Inflammatory macrophage treated with lipopolysaccharide for 1 hour (primary cell): ENCODE measurements at places on chromosomes 12 and 14.
A peak's percentile ranks its signal among the peaks of the same experiment; 100 is the strongest.

DNA sequence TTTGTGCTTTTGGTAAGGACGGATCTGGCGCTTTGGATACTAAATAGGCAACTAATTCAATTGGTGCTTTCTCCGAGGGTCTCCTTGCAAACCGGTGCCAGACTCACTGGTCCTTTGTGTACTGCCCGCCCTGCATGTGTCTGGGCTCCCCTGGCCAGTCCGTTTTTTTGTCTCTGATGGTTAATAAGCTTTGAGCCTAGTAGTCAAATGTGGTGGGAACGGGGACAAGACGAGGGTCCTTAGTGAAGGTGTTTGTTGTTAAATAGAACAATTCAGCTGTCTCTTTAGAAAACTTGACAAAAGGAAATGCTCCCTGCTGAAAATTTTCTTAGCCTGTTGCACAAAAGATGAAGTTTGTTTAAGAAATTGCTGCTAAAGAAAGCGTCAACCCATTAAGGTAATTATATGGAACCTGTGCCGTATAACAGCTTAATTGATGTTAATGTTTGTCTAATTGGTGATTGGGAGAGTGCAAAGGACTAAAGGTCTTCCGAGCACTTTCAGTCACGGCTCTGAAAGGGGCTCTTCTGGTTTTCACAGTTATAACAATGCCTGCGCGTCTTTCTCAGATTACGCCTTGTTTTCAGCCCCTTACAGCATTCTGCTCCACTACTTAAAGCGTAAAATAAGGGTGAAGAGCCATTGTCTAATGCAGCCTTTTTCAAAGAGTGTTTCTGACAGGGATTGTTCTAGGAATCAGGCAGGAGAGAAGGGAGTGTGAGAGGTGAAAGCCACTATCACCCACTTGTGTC lies 537.4 kb downstream of the PRKD1 start:
- no peak for DNase-seq

GRCh38 chr14:38528582-38528981 lies 272.7 kb upstream of the CLEC14A start:
- no peak for DNase-seq

DNA sequence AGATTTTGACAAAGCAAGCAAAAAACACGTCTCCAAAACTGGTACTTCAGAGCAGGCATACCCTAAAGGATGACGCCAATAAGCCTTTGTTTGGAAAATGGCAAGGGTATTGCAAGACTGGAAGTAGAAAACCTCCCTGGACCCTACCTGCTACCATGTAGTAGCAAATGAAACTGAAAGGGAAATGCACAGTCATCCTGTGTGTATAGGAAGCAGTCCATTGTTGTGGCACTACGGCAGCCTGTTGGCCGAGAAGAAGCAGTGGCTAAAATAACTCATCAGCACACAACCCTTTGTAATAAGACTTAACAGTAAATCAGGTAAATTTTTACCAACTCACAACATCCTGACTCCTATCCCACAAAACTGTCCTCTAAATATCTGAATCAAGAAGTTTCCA lies 386.4 kb downstream of the RGS6 start:
- no peak for DNase-seq

- peak; percentile 43 for DNase-seq
Observed at GRCh38 chr12:107027636-107028053, 40.7 kb upstream of the MTERF2 start.

DNA sequence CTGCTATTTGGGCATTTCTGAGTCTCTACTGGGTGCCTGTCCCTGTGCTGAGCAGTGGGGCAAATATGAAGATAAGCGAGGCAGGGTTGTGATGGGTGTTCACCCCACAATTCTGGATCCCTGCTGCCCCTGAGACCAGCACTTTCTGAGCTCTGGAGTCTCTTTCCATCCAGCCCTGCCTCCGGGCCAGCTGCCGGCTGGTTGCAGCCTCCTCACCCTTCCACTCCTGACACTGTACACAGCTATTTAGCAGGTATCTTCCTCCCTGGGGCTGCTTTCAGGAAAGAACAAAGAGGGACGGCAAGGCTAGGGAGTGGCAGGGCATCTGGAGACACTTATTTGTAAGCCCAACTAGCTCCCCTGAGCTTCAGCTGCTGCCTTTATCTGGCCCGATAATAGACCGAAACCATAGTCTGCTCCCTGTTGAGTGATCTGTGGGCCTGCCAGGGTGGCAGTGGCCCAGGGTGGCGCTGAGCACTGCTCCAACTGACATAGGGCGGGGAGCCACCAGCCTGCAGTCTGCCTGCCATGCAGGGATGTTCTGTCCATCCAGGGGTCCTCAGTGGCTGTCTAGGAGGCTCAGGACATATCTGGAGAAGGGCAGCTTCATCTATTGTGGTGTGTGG lies 7.6 kb upstream of the KRT80 start:
- no peak for DNase-seq

GRCh38 chr12:131340616-131341210 lies 370.2 kb upstream of the SFSWAP start:
- DNase-seq, result no peak

GRCh38 chr12:45587877-45588533 lies 141.5 kb upstream of the ARID2 start:
- DNase-seq, result no peak

DNA sequence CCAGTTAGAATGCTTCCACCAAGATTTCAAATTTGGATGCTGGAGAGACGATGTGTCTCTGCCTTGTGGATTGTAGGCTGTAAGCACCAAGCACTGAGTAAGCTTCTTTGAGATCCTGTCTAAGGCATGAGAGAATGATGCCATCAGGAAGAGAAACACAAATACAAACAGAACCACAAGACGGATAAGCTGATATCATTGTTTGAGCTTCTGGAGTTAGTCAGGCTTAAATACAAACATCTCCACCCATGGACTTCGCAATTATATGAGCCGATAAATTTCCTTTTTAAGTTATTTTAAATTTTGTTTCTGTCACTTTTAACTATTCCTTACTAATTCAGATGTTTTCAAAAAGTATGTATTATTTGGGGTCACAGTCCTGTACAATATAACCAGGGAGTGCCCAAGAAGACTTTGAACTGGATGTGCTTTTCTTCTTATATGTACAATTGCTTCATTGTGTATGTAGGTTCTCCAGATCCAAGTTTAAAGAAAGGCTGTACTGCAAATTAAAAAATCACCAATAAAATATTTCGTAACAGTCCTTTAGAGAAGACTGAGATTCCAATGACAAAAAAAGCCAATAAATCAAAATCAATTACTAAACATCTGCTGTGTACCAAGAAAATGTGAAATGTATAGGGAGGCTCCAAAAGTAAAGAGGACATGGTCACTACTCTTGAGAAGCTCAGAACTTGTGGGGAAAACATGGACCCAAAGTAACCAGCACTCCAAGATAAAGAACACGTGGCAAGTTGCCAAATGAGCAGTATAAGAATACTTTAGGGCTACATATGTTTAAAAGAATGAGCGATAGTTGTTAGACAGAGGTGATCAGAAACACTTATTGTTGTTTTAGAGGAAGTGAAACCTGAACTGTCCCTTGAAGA lies 274.1 kb downstream of the ADAMTS20 start:
- no peak for DNase-seq
